ENCODE measurements at places on chromosomes 6 and 20. TPM values are rescaled to one million over a fixed set of nuclear protein-coding genes. Genes with fewer than 3 reads are reported as not detected.

- no peak for DNase-seq
Measured at GRCh38 chr6:147205690-147206600, 1.7 kb downstream of the STXBP5 start.

DNA sequence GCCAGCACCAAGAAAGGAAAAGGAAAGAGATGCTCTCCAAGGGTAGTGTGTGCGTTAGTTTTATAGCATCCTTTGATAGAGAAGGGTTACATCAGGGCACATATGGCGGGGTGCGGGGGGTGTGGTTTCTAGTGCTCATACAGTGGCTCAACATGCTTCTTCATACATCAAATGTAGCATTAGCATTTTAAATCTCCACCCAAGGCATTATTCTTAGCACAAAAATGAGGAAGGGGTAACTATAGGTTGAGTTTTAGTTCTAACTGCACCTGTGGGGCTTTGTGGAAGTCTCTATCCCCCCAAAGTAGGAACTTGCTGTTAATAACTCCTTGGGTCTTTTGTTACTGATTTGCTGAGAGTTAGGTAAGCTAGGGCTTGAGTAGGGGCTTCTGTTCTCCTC lies 89.3 kb downstream of the CEP57L1 start:
- DNase-seq, result no peak

Gene PSORS1C1
- total RNA-seq, result 1.4 TPM

DNA sequence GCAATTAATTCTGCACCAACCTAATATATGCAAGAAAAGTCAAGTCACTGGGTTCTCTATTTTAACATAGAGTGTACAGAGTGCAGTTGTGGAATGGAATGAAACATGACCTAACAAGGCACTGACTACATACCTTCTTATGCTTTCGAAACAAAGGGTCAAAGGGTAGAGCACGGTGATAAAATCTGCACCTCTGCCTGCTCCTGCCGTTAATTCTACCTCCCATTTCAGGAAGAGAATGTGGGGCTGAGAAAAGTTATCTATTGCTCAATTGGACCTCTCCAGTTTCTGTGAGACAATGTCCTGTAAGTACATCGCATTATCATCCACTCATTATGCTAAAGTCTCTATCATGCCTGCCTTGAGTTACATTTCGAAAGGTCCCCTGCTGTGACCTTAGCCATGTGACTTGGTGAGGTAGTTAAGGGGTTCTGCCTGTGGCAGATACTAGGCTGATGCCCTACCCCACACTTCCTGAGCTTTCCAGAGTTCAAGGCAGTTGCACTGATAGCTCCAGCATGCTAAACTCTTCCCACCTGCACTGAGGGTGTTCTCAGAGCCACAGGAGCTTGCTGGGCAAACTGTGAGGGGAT lies 14.0 kb upstream of the MOCS1 start:
- DNase-seq, result no peak
